ENCODE measurements at places on chromosomes 4 and X.

DNA sequence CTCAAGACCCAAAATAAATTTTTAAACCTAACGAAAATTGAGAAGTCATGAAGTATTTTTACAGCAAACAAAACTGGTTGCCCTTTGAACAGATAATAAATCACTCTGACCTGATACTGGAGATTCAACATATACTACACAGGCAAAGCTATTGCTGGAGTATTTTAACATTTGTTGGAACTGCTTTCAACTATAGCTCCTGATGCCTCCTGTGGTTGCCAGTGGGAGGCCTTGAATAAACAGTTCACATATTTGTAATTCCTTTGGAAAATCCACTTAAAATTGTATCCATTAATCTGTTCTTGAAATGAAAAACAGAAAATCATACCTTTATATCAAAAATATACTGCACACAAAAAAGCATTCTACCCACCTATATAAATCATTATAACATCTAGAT lies 605.1 kb downstream of the KCTD8 start:
- peak; percentile 20 for DNase-seq

GRCh38 chrX:121356139-121356849 lies 308.9 kb downstream of the GLUD2 start:
- DNase-seq = no peak

DNA sequence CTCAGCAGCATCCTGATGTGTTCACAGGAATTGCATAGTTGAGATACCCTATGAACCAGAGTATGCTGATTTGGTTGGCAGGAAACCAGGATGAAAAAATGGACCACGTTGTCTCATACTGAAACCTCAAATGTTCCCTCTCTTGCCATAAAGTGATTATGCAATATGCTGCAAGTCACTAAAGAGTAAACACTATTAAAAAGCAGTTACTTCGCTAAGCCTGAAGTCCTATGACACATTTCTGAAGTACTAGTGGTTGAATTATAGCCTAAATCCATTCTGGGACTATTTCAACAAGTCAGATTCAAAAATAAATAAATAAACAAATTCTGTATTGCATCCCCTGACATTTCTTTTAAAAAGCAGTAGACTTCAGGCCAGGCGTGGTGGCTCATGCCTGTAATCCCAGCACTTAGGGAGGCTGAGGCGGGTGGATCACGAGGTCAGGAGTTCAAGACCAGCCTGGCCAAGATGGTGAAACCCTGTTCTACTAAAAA lies 106.0 kb upstream of the NAP1L5 start:
- peak; percentile 93 for DNase-seq

GRCh38 chr4:141020801-141021261 lies 112.4 kb downstream of the RNF150 start:
- peak; percentile 30 for DNase-seq

- DNase-seq = no peak
These were observed 74.9 kb downstream of the NSG1 start for GRCh38 chr4:4461850-4462249.

DNA sequence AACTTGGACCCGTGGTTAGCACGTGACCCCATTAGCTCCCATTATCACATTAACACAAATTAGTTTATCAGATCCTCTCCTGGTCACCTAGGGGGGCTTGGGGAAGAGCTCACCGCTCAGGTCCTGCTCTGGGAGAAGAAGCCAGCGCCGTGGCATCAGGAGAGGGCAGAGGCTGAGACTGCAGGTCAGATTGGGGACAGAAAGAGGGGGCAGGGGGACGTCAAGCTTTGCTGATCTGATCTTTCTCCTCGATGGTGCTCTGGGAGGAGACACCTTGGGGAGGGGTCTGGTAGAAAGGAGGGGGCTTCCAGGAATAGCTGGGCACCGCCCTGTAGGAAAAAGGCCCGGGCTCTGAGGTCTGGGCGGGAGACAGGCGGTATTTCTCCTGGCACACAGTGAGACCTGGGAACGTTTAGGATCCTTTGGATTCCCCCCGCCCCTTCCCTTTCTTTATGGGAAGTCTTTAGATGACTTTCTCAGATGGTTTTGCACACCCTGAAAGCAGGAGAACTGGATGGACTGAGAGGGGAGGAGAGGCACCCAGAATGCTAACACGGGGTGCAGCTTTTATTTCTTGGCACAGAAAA lies 9.1 kb upstream of the ELF4 start:
- DNase-seq = no peak

DNA sequence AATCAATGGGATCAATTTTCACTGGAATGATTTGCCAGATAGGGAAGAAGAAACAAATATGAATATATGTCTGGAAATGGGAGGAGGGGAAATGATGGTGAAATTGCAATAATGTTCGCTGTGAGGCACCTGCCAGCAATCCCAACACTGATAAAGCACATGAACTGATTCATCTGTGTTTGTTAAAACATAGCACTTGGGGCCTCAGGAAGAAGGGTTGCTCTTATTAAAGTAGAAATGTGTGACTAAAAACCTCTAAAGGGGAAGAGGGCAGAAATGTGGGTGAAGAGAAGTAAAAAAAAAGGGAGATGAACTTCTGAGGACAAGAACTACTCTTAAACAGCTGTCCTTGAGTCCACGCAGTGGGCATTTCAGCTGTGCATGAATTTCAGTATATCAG lies 101.4 kb downstream of the C4orf51 start:
- no peak for DNase-seq

- DNase-seq = no peak
These were observed 16.0 kb downstream of the XG start for GRCh38 chrX:2767631-2768455.

- no peak for DNase-seq
These were observed 28.1 kb downstream of the SLC16A2 start for GRCh38 chrX:74449322-74449936.

DNA sequence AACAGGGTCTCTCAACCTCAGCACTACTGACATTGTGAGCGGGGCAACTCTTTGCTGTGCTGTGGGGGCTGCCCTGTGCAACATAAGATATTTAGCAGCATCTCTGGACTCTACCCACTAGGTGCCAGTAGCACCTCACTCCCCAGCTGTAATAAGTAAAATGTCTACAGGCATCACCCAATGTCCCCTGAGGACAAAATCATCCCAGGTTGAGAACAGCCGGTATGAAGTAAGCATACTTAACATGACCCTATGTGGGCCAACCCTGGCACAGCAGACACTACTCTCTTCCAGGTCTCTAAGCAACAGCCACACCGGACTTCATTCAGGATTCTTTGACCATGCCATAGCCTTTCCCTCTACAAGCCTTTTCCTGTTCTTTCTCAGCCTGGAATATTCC lies 10.5 kb upstream of the MGST2 start:
- no peak for DNase-seq
